ENCODE measurements at places on chromosomes 3 and 15.
A peak's percentile ranks its signal among the peaks of the same experiment; 100 is the strongest.

GRCh38 chr15:100924436-100924835 lies 5.3 kb downstream of the LRRK1 start:
- DNase-seq, result no peak

DNA sequence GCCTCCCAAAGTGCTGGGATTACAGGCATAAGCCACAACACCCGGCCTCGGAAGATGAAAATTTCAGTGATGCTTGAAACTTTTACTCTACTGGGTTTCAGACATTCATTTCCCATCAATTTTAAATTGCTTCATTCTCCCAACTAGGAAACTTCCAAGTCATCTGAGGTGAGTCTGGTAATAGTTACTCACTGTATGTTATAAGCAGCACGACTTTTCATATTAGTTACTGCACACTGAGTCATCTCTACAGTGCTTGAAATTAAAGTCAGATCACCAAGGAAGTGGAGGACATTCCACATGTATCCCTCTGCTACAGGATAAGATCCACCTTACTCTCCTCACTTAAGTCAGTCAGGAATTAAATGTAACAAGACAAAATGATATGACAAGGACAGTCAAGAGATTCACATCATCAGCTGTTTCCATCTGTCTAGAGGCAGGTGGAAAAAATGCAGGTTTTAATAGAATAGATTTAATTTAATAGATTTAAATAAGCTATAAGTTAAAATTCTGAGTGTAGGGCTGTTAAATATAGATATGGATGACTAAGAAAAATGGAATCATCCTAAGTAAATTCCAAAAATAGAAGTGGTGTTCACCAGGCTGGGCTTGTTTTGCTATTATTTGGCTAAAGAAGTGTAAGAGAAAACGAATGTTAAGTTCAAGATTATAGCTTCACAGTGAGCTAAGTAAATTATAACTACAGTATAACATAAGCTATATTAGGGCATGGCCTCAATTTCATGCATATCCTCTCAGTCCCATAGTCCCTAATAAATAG lies 104.4 kb downstream of the TMCO5A start:
- DNase-seq, result peak; percentile 56

DNA sequence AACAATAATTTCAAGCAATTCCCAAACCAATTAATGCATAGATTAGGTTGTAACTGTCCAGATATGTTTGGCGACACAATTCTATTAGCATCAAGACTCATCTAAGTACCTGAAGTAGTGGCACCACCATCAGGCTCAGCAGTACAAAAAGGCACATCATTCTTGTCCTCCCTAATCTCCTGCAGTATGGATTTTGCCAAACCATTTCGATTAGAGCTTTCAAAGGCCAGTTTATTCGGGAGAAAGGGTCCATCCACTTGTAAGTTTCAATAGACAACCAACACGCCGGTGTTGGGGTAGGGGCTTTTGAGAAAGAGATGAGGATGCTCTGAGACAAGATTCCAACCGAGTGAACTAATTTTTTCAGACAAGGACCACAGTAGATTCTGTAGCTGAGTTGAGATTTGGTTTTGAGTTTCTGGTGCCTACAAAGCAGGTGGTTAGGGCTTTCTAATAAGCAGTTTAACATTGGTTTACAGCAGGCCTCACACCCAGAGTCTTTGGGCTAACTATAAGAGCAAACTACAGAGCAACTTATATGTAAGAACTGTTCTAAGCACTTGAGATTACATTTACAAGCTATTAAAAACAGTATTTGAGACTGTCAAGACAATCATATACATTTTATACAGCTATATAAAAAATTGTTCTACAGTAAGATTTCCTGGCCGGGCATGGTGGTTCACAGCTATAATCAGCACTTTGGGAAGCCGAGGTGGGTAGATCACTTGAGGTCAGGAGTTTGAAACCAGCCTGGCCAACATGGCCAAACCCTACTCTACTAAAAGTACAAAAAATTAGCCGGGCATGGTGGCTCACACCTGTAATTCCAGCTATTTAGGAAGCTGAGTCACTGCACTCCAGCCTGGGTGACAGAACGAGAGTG lies 4.5 kb downstream of the RPL22L1 start:
- no peak for DNase-seq

DNA sequence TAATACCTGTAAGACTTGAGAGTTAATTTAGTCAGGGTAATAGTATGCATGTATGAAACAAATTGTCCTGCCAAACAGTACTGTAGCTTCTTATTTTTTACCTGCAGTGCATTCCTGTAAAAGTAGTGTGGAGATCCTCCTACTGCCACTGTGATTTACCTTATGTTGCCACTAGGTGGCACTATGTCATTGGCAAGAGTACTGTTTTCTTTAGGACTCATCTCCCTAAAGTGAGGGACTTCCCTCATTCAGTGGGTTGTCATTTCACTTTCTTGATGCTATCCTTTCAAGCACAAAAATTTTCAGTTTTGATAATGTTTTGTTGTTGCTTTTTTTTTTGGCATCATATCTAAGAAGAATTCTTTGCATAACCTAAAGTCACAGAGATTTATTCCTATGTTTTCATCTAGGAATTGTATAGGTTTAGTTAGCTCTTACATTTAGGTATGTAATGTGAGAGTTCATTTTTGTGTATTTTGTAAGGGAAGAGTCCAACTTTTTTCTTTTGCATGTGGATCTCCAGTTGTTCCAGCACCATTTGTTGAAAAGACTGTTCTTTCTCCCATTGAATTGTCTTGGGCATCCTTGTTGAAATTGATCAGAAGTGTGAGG lies 105.7 kb downstream of the AKAP13 start:
- DNase-seq, result peak; percentile 58

GRCh38 chr3:126208606-126209256 lies 28.3 kb upstream of the ALDH1L1 start:
- peak; percentile 80 for DNase-seq

DNA sequence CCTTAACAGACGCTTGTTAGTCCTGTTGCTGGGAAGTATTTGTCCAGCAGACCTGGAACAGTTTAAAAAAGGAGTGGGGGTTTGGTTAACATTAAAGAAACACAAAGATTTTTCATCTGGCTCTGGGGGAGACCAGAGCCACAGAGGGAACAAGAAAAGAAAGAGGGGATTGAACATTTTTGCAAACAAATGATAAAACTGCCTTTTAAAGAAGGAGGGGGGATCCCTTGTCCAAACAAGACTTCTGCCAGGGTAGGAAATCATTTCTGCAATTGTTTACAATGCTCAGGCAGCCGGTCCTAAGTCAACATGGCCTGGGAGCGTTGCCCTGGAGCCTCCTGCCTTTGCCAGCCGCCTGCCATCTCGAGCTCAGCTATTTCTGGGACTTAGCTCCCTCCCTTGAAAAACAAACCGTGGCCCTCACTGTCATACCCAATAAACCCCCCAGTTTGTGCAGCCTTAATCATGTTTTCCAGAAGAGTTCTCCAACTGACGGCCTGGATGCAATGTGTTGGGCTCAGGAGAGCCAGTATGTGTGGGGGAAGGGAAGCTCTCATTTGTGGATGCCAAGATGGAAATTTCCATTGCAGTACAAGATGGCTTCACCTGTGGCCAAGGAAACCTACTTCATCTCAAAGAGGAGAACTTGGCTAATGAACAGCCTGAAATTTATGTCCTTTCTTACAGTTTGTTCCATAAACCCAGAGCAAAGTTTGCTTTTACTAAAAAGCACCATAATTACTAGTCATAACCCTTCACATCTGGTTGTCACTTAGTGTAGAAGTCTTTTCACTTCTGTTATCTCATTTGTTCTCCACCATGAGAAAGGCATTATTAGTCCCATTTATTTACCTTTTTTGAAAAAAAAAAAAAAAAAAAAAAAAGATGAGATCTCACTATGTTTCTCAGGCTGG lies 75.9 kb upstream of the RNU6-1 start:
- DNase-seq, result no peak

GRCh38 chr3:12372741-12373280 lies 83.9 kb downstream of the PPARG start:
- DNase-seq, result no peak

DNA sequence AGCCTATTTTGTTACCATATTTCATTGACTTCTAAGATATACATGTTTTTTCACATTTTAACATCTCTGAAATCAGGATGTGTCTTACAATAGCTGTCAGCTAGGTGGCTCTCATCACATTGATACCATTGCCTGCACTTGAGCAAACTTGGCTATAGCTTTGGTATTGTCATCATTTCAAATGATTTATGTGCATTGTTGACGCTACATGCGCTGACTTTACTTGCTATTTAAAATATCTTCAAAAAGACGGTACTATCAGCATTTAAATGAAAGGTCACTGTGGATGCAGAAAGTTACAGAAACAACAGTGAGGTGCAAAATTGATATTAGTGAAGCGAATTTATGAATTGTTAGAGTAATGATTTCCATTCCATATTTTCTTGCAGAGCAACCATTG lies 54.0 kb upstream of the ABHD2 start:
- DNase-seq, result no peak
